Activated CD4-positive, alpha-beta T cell treated with anti-CD3 and anti-CD28 coated beads, Interleukin-2, Interleukin-6, amounts not matched to agents 100 ng/mL and 50 ng/mL, durations not matched to agents 16 hours and 8 hours (primary cell): ENCODE measurements at places on chromosomes 5 and 9.

- peak; percentile 69 for DNase-seq
Measured at GRCh38 chr5:14685757-14686156, 21.2 kb downstream of the OTULIN start.

DNA sequence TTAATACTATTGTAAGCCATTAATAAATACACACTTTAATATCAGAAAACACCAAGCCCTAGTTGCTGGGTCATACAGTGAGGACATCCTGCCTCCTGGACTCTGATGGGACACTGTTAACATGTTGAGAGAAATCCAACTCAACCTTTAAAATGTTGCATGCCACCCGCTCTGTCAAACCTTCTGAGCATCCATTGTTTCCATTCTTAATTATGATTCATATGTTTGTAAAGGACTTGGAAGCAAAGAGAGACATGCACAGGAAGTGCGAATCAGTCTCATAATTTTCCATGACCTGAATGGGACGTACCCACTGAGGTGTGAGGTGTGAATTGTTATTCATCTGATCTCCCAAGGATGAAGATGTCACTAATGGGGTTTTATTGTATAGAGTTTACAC lies 186.4 kb downstream of the CAAP1 start:
- DNase-seq, result no peak

GRCh38 chr9:5920860-5921328 lies 30.2 kb downstream of the MLANA start:
- peak; percentile 68 for DNase-seq

DNA sequence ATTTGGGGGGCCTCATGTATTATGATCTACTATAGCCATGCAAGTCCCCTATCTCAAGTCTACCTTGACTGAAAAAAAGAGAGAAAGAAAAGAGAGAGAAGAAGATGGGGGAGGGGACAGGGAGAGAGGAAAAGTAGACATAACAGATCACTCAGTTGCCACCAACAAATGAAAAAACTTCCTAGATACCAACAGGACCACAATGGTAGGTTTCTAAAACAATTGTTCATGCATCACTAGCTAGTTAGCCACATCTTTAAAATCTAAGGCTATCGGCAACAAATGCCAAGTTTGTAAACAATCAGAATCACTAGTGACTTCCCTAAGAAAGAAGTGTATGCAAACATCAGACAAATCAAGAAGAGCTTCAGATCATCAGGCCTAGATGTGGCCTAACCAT lies 328.2 kb downstream of the BNC2 start:
- DNase-seq, result no peak

DNA sequence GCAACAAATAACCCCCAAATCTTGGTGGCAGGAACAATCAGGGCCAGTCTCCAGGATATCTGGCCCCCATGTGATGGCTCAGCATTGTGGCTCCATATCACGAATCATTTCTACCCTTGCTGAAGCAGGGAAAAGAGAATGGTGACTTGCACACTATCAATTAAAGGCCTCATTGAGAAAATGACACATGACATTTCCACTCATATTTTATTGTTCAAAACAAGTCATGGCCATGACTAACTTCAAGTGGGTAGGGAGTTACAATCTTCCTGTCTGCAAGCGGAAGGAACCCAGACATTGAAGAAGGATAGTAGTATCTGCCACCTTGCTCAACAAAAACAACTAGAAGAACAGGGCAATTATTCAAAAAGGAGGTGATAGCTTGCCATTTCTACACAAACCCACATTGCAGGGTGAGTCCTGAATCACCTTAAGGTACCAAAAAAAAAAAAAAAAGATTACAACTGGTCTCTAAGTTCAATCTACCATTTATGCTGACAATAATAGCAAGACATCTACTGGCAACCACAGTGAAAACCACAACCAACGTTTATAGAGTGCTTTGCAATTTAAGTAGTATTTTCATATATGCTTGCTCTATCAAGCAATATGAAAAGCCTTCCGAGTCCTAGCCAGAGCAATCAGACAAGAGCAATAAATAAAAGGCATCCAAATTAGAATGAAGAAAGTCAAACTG lies 186.7 kb upstream of the DAPK1 start:
- peak; percentile 5 for DNase-seq

DNA sequence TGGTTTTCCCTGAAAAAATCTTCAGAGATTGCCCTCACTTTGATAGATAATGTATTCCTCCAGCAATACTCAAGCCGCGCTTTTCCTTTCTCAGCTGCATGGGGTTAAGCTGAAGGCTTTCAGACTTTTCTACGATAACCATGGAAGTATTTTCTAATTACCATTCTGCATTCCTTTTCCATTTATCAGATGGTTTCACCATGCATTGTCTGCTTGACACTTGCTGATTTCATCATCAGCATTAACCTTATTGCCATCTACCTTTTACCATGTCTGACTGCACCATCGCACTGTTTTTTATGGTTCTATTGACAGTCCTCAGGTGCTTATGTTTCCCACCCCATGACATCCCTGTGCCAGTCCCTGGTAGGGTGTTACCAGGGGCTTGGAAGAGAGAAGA lies 91.6 kb downstream of the DMAC1 start:
- no peak for DNase-seq

GRCh38 chr9:20477940-20478620 lies 144.2 kb downstream of the MLLT3 start:
- no peak for DNase-seq
